ENCODE measurements at places on chromosomes 1 and 21.

GRCh38 chr1:78650114-78650660 lies 556 bp downstream of the IFI44 start:
- DNase-seq = no peak

GRCh38 chr1:115233598-115233997 lies 104.5 kb downstream of the NGF start:
- DNase-seq = no peak

- DNase-seq = no peak
These were observed 315.2 kb downstream of the RPS6KC1 start for GRCh38 chr1:213366141-213366831.

DNA sequence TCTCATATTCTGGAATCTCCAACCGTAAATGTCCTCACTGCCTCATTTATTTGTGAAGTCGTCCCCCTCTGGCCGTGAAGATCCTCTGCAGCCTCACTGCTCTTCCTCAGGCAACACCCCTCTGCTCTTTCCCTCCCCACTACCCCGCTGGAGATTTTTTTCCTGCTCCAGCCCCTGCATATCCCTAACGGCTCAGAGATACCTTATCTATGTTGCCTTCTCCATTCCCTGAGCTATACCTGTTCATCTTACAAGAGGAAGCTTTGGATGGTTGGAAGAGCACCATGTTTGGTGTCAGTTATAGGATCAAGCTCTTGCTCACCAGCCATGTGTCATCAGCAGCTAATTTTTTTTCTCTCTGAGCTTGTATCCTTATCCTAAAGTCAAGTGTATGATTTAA lies 26.4 kb downstream of the LRRC8B start:
- no peak for DNase-seq

- no peak for DNase-seq
These were observed 24.8 kb upstream of the ZMYM4 start for GRCh38 chr1:35243691-35244090.

- DNase-seq = no peak
These were observed 349.3 kb downstream of the RGS7 start for GRCh38 chr1:241007668-241008067.

- no peak for DNase-seq
These were observed 86.2 kb downstream of the SLC66A1 start for GRCh38 chr1:19398309-19398760.

DNA sequence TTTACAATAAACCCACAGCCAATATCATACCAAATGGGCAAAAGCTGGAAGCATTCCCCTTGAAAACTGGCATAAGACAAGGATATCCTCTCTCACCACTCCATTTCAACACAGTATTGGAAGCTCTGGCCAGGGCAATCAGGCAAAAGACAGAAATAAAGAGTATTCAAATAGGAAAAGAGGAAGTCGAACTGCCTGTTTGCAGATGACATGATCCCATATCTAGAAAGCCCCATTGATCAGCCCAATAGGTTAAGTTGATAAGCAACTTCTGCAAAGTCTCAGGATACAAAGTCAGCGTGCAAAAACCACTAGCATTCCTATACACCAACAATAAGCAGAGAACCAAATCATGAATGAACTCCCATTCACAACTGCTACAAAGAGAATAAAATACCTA lies 235.5 kb downstream of the DPYD start:
- DNase-seq = no peak

GRCh38 chr21:44353191-44353970 lies at the start of gene TRPM2:
TRPM2 (plus strand) TSS chr21:44353621; CDS start chr21:44353701, 80 bp downstream.
- DNase-seq = no peak

GRCh38 chr1:156677616-156678596 lies 699 bp upstream of the NES start:
- no peak for DNase-seq

GRCh38 chr1:3315399-3316339 lies 138.8 kb upstream of the ARHGEF16 start:
- DNase-seq = no peak

DNA sequence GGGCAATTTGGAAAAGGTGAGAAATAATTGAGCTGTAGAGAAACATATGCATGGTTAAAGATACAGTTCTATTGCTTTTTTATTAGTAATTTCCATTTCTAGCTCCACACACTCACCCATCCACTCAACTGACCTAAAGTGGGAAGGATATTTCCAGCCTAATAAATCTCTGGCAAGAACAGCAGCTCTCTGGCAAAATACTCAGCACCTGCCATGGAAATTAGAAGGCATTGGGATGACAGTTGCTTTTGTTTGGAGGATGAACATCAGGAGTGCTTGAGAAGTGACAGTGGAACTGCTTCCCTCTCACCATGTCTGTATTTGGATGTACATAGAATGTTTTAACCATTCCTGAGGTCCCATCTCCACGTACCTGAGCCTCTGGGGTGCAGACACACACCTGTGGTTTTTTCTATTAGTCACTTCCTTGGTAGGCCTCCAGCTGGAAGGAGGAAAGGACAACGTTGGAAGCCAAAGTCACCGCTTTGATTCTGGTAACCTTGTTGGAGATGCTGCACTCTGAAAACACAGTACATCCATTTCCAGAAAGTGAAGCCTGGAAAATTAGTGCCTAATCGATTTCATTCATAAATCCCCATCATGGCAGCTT lies 62.3 kb upstream of the RUNX1 start:
- no peak for DNase-seq

- DNase-seq = no peak
These were observed 11.6 kb downstream of the STYXL2 start for GRCh38 chr1:167105271-167106118.

DNA sequence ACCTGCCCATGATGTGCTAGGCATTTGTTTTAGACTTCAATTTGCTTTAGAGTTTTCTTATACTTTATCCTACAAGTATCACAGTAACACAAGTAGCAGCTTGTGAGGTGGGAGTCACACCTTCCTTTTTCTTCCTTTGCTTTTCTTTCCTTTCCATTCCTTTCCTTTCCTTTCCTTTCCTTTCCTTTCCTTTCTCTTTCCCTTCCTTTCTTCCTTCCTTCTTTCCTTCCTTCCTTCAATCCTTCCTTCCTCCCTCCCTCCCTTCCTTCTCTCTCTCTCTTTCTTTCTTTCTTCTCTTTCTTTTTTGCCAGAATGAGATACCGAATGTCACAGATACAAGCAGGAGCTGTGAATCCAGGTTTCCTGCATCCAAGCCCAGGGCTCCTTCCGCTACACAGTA lies 3.9 kb downstream of the DPT start:
- DNase-seq = no peak

- DNase-seq = no peak
These were observed 6.0 kb upstream of the LINGO4 start for GRCh38 chr1:151811181-151811580.

DNA sequence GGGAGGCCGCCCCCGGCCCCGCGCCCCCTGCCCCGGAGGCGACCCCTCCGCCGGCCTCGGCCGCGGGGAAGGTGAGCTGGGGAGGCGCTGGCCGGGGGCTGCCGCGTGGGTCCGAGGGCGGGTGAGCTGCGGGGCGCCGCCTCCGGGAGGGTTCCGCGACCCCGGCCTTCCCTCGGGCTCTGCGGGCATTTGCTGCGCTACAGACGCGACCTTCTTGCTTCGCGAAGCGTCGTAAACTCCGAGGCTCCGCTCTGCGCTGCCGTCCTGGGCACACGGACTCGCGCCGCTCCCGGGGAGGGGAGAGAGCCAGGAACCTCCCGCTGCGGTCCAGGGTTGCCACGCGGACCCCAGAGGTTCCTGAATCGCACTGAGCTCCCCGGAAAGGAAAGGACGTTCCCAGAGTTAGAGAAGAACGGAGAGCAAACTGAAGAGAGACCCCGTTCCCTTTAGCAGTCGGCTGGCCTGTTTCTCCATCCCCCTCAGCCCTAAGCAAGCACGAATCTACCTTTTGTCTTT lies 345 bp downstream of the SLX9 start:
- no peak for DNase-seq

DNA sequence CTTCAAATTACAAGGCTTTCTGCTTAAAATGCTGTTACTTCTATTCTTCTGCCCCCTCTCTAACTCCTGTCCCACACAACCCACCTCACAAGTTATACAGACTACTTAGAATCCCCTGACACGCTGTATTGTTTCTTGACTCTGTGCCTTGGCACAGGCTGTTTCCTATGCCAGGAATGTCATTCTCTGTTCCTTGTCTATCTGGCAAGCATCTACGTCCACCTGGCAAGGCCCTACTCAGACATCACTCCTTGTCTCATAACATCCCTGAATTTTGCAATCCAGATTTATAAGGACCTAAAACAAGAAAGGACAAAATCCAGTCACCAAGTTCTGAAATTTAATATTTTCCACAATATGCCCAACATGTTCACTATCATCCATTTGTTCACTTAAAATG lies 182.0 kb upstream of the CHRM3 start:
- DNase-seq = no peak

- no peak for DNase-seq
These were observed 18.8 kb upstream of the C2CD2 start for GRCh38 chr21:41972511-41973205.

GRCh38 chr1:58823481-58824010 lies 39.7 kb upstream of the JUN start:
- no peak for DNase-seq

DNA sequence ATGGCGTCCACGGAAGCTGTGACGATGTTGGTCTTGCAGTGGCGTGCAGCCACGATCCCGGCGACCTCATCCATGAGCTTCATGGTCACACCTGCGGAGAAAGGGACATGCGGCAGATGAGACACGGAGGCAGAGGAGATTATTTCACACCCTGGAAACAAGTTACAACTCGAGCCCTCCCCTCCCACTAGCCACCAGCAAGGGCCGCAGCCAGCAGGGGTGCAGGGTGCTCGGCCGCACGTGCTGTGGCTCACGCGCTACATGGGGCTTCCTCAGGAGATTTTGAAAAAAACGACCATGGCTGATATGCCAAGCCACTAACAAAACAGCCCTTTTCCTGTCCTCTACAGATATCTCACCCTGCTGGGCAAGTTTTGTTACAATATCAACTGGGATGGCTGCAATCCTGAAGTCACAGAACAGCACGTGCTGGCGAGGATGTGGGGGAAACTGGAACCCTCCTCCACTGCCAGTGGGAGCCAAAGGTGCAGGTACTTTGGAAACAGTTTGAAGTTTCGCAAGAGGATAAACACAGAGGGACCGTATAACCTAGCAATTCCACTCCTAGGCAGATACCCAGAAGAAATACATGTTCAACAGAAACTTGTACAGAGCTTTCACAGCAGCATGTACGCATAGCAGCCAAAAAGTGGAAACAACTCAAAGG lies 34.1 kb upstream of the GPR153 start:
- no peak for DNase-seq

DNA sequence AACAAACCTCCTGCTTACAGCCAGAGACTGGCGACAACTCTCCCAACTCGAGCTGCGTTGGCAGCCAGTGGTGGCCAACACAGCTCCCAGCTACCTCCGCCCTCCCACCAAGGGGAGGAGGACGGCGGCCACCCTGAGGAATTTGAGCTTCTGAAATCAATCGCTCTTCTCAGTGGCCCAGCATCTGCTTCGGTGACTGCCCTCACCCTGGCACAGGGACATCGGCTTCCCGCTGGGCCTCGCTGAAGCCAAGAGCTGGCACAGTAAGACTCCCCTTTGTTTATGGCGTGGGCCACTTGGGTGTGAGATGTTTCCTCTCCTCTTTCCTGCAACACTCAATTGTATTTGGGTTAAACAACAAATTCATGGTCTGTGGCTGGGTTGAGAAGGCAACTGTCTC lies 136.2 kb downstream of the ZBTB18 start:
- no peak for DNase-seq
